ENCODE measurements at places on chromosomes 6 and 20.

DNA sequence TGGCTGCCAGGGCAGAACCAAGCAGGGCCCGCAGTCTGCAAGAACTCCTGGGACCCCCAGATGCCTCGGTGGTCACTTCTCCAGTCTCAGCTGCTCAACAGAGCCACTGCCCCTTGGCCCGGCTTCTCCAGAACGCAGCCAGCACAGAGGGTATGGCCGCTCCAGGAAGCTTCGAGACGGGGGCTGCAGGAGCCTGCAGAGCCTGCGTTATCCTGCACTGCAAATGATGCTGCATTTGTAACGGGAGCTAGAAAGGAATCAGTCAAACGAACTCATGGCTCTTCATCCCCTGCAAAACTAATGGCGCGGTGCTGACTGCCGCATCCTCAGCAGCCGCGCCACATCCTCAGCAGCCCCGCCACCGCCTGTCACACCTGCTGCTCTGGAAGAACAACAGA lies 254.9 kb downstream of the TAF4 start:
- DNase-seq: no peak

- no peak for DNase-seq
Measured at GRCh38 chr6:34964564-34964963, 75.5 kb downstream of the ANKS1A start.

DNA sequence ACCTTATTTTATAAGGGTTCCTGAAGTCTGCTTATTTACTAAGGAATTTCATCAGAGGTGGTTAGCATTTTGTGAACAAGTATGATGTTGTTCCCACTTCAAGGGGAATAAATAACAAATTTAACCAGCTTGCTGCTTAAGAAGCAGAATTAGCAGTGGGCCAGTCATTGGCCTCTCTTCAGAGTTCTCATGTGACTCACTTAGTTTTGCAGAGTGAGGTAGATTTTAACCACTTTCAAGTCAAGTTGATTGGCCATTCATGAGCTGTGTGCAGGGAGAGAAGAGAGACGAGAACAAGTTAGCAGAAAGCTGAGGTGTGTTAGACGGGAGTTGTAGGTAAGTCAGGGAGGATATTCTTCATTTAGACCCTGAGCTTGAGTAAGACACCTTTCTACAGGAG lies 18.1 kb downstream of the TOP1 start:
- DNase-seq: no peak

DNA sequence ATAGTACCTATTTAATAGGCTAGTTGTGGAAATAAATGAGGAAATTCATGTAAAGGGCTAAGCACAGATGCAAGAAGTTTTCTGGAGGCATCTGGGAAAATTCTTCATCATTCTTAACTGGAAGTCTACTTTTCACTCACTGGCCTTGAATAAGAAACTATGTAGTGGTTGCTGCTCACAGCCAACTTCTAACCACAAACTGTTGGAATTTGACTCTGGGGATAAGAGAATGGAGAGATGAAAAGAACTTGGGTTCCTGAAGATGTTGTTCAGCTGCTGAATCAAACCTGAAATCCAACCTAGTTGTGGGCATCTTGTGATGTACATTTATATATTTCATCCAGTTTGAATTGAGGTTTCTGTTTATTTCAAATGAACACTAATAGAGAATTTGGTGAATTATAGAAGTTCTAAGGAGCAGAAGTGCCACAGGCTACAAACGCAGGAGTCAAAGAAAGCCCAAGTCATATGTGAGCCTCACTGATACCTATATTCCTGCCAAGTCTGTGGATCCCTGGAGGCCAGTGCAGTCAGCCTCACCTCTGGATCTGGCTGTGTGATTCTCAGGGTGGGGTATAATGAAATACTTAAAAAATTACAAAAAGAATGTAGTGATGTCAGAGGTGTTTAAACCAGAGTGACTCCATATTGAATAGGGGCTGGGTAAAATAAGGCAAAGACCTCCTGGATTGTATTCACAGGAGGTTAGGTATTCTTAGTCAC lies 18.7 kb upstream of the MEI4 start:
- DNase-seq: no peak

- DNase-seq: no peak
Measured at GRCh38 chr6:121670511-121670910, 235.1 kb downstream of the GJA1 start.

GRCh38 chr6:121691126-121691551 lies 255.7 kb downstream of the GJA1 start:
- DNase-seq: no peak
